Stimulated activated CD4-positive, alpha-beta T cell treated with anti-CD3 and anti-CD28 coated beads, Interleukin-15, amount 100 ng/mL, for 24 hours (primary cell): ENCODE measurements at places on chromosomes 3 and 15.

DNA sequence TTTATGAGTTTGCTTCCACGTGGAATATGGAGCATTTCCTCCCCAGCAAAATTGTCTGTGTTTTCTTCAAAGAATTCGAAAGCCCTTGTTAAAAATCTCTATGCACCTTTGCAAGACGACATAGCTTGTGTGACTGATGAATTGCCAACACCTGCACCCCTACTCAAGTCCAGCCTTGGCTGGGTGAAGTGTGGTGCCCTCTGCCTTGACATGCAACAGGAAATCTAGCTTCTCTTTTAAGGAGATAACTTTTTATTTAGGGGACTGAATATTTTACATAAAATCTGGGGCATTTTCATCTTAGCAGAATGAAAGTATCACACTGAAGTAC is 647 bp downstream of the HMG20A start:
- peak; percentile 4 for DNase-seq

DNA sequence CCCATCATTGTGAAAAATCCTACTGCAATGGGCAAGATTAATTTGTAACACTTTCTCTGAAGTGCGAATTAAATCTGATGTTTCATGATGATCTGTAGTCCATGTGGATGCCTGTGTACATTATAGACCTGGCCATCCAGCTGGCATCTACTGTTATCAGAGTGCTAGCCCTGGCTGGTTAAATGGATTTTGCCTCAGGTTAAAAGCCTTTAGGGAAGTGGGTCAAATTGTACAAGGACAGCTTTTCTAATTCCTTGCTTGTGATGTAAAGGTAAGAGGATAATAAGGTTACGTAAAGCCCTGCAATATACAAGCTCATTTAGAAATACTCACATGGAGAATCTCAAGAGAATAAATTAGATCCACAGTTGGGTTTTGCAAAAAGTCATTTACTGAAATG is 138.2 kb downstream of the EPHA3 start:
- no peak for DNase-seq

DNA sequence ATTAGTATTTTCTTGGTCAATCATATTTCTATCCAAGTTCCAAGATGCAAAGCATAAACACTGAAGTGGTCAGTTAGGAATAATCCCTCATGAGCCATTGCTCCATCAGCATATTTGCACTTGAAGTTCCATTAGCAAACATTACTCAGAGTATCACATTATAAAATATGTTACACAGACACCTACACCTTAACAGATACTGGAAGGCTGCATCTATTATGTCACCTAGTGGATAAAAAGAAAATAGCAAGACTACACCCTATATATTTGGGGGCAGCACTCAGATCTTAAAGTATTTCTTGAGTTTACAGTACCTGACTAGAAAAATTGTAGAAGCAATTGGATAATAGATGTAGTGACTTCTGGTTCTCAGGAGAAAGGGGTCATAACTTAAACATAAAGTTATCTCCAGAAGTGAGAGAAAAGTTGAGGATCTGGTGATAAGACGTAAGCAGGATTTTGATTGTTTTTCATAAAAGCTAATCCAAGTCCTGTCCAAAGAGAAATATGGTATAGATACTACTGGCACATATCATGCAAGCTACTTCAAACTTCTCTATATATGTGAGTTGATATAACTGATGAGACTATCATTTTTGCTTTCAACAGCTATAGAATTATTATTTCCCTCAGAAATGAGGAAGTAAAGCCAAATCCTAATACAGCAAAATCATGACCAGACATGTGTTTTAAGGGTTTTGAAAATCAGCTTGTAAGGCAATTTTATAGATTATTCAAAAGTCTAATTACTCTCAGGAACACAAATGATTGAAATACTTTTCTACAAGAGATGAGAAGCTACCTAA is 422.2 kb downstream of the GBE1 start:
- no peak for DNase-seq

DNA sequence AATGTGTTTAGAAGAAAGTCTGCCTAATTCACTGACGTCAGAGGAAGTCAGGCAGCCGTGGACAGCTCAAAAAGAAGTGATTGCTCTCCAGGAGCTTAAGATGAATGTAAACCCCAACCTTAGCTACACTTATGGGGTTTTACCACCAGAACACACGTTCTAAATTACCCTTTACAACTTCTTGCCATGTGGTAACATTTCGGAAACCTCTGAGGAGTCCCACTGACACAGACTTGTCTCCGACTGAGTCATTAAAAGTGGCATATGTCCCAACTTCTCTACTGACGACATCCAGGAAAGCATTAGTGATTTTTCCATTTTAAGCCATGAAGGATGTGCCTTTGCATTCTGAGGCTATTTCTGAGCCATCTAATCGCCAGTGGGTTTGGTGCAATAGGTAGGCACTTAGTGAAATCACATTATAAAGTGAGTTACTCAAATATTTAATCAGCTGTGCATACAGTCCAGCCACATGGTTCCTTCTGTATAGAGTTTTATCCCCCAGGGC is 32.4 kb downstream of the C2CD4A start:
- no peak for DNase-seq

GRCh38 chr3:195762249-195762585 is 41.4 kb downstream of the MUC20 start:
- DNase-seq = no peak

DNA sequence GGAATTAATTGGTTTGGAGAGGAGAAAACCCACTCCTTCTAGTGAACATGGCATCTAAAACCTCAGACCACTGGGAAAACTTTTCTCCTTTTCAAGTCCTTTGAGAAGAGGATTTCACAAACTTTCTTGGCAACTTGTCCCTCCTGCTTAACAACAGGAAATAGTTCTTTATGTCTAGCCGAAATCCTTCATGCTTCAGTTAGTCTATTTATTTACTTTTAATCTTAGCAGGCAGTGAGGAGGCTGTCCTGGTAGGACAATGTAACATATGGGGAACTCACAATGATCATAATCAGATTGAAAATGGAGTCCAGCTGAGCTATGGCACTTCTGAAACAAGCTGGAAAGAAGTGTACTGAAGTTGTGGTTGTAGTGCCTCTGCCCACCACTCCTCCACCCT is 50.6 kb downstream of the KY start:
- no peak for DNase-seq

DNA sequence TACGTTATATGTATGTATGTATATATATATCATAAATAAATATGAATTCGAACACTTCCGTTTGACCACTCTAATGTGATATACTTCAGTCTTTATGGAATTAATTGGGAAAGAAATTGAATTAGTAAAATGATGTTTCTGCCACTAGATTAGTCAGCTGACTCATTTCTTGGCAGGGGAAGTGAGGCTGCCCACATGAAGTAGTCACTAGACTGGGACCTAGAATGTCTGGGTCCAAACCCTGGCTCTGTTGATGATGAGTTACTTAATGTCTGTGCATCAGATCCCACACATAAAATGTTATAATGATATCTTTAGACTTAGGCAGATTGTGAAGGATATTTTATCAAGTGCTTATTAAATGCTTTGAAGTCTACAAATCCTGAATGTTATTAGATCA is 27.4 kb upstream of the ARL14 start:
- no peak for DNase-seq

GRCh38 chr15:67300266-67301025 is 45.9 kb downstream of the IQCH start:
- DNase-seq = no peak

- no peak for DNase-seq
Observed at GRCh38 chr15:97786741-97787140, 173.8 kb upstream of the ARRDC4 start.

- DNase-seq = no peak
Observed at GRCh38 chr3:157785102-157785826, 282.0 kb upstream of the VEPH1 start.

DNA sequence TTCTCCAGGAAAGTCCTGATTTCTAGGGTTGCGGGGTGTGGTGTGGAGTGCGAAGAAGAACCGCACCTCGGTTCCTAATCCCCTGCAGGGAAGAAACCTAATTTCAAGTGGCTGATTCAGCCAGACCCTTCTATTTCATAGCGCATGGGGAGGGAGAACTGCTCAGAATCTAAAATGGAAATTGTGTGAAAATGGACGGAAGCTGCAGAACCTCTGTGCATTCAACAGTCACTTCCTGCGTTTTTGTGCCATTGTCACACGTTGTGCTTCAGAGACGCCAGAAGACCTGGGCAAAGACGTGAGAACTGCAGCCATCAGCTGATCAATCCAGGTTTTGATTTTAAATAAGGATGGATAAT is 1.2 kb downstream of the SIDT1 start:
- peak; percentile 51 for DNase-seq

DNA sequence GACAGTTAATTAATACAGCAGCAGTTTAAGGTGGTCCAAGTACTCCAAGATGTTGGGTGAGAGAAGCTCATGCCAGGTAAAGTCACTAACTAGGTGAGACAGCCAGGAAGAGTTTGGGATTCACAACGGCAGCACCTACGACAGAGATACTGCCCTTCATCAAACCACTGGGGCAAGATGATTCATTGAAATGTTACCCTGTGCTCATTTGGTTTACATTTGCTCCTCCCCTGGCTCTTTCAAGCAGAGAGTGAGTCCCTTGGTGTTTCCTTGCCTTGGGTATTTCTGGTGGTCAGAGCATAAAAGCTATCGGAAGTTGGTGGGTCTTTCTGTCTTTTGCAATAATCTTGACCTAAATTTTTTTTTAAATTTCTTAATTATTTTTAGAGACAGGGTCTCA is 19.9 kb upstream of the PDE8A start:
- no peak for DNase-seq

DNA sequence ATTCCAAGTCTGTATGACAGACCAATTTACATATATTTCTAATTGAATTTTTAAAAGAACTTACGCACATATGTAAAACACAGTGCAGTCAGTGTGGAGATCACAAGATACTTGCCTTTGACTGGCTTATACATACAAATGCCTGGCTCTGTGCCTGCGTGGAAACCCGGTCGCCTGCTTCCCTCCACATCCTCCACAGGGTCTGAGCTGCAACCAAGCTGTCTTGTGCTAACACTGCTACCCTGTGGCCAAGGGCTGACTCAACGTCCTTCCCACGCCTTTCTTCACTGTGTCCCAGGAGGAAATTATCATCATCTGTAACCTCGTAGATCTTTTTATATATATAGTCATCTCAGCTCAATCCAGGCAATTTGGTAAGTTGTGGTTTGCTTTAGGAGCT is 117.0 kb downstream of the WNT7A start:
- DNase-seq = no peak

DNA sequence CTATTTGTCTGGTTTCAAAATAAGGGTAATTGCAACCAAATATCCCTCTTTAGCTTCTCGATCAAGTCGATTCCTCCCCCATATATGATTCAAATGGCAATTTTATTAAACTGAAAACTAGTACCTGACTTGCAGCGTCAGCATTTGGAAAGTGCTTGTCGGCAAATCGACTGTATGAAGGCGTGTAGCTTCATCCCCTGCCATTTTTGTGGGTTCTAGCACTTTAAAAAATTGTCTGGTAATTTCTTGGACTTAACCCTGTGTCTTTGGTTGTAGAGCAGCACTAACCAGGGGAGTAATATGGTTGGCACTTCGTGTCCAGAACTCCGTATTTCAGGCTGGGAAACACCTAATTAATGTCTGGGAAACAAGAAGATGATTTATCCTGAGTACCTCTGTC is 573 bp downstream of the MME start:
- no peak for DNase-seq

GRCh38 chr3:113501597-113501996 is 13.4 kb downstream of the SPICE1 start:
- no peak for DNase-seq

DNA sequence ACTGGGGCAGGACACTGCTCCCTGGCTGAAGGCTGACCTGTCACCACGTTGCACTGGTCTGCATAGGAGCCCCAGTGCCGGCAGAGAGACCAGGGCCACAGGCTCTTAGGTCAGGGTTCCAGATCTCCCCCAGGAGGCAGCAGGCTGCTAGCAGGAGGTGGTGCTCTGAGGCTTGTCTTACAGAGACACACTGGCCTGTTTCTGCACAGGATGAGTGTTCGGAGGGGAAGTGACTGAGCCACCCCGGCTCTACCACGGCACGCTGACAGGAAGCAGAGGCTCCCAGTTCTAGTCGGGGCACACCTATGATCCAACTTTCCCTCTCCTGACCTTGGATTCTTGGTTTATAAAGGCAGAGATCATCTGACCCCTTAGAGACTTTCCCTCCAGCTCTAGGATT is 8.6 kb downstream of the FBXL22 start:
- peak; percentile 73 for DNase-seq

DNA sequence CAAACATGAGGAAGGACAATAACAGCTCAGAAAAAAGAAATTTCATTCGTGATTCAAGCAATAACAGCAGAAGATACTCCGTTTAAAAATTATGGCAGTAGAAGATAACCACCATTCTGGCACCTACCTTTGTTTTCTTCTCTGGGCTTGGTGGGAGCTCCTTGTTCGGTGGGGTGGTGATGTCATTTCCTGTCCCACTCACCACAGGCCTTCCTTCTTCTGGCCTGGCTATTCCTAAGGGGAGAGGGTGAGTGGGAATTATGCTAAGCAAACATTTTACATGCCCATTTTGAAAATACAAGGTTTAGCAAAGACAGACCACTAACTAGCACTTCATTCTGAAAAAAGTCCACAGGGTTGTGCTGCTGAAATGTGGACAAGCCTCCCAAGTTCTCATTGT is 74.4 kb downstream of the DHX30 start:
- DNase-seq = no peak

- peak; percentile 67 for DNase-seq
Observed at GRCh38 chr15:90184786-90185704, 16.1 kb upstream of the SEMA4B start.

- no peak for DNase-seq
Observed at GRCh38 chr15:101042320-101042719, 123.2 kb downstream of the LRRK1 start.

DNA sequence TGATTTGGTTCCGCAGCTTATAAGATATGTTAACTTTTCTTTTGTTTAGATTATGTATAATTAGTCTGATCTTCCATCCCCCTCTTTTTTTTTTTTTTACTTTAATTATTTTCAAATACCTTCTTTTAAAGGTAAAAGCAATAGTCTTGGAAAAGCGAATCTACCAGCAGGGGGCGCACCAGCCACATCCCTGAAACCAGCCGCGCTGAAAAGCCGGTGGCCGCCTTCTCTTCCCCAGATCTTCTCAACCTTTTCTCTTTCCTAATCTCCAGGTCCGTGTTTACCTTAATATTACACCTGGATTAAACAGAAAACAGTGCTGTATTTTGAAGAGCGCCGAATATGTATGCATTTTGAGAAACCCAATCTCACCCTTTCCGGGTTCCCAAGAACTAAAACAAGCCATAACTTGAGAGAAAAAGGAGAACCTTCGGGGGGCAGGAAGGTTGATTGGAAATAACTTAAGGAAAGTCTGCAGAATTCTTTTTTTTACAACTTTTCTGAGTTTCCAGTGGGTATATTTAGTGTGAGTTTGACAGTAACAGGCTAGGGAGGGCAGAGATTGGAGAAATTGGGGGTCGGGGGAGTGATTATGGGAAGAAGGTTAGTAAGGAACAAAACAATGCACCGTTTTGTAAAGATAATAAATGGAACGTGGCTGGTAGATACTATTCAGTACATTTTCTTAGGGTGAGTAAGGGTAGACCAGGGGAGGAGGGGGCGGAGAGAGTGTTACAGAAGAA is 2.0 kb upstream of the SOX2 start:
- DNase-seq = peak; percentile 78

GRCh38 chr3:16388850-16389441 is 123.9 kb downstream of the OXNAD1 start:
- DNase-seq = no peak

- DNase-seq = no peak
Observed at GRCh38 chr15:26096581-26096980, 233.5 kb upstream of the ATP10A start.
